ENCODE measurements at places on chromosomes 12 and 14. TPM values are rescaled to one million over a fixed set of nuclear protein-coding genes. Genes with fewer than 3 reads are reported as not detected.

DNA sequence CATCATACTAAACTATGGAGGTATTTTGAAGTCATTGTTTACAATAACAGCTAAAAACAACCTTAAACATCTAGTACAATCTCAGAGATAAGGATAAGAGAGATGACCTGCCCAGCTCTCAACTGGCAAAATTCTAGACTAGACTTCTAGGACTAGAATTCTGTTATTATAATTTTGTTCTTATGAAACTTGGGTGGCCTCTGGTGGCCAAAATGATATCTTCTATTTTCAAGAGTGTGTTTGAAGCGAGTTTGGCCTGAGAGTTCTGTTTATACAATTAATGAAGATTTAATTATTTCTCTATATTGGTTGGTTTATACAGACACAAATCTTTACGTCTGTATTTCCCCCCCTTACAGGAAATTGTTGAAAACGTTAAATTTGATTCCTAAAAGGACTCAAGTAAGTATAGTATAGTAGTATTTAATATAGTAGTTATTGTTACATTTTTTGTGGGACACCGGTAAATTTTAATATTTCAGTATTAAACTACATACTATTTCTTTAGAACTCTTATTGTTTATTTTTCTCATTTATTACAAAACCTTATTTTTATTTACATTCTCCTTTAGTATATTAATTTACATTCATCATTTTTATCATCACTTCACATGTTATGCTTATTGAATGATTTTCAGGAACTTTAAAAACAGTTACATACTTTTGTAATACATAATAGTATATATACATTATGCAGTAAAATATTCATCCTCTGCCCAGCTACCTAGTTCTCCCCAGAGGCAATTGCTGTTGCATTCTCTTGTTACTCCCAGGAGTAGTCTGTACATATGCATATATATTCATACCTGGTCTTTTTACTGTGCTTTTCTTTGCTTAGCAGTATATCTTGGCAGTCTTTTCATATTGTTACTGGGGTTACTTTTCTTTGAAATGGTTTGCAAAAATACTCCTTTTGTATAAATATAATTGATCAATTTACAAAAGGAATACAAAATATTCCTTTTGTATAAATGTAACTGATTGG lies 6.6 kb downstream of the PPHLN1 start:
- peak; percentile 77 for DNase-seq

The RERG gene
- total RNA-seq = not detected

DNA sequence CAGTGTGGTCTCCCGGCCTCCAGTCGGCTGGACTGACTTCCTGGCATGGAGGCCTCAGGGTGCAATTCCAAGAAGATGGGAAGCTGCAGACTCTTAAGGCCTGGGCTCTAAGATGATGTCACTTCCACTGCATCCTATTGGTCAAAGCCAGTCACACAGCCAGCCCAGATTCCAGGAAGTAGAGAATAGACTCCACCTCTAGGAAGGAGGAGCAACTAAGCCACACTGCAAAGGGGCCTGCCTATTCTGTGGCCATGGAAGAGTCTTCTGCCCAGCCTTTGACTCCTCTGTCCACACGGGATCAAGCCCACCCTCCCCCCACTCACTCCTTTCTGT lies 103.9 kb upstream of the RFLNA start:
- peak; percentile 16 for DNase-seq

GRCh38 chr12:3218228-3219171 lies 141.3 kb downstream of the TSPAN9 start:
- DNase-seq = no peak

GRCh38 chr12:90407841-90408240 lies 547.1 kb downstream of the CCER1 start:
- DNase-seq = no peak

GRCh38 chr12:9669534-9669933 lies at the start of gene CLEC2D:
Gene CLEC2D (plus strand): TSS chr12:9669713. CDS start chr12:9669735, 22 bp downstream.
- DNase-seq = no peak

GRCh38 chr14:21268617-21269251 lies 508 bp downstream of the HNRNPC start:
- DNase-seq = peak; percentile 63

The FAM186B gene
- 0.23 TPM for total RNA-seq

The FAIM2 gene
- total RNA-seq = 0.58 TPM

The DCTN2 gene
- 58.6 TPM for total RNA-seq

Measured in HT-29 (cell line).